ENCODE measurements at places on chromosomes 16 and 17. TPM values are rescaled to one million over a fixed set of nuclear protein-coding genes. Genes with fewer than 3 reads are reported as not detected.

The C17orf50 gene
- total RNA-seq, result not detected

The TM4SF5 gene
- not detected for total RNA-seq

The TCAP gene
- total RNA-seq, result 10.3 TPM

The ABCC1 gene
- total RNA-seq, result 68.6 TPM

The HOXB4 gene
- 2.3 TPM for total RNA-seq

The PARD6A gene
- 6.0 TPM for total RNA-seq

The SCGB1C2 gene
- total RNA-seq, result not detected

The NPIPB9 gene
- total RNA-seq, result 6.2 TPM

The RASD1 gene
- 2.8 TPM for total RNA-seq

Measured in naive thymus-derived CD8-positive, alpha-beta T cell (primary cell).